ENCODE measurements at places on chromosomes 7 and 10.

- no peak for DNase-seq
Measured at GRCh38 chr7:141359740-141360415, 191.3 kb upstream of the AGK start.

DNA sequence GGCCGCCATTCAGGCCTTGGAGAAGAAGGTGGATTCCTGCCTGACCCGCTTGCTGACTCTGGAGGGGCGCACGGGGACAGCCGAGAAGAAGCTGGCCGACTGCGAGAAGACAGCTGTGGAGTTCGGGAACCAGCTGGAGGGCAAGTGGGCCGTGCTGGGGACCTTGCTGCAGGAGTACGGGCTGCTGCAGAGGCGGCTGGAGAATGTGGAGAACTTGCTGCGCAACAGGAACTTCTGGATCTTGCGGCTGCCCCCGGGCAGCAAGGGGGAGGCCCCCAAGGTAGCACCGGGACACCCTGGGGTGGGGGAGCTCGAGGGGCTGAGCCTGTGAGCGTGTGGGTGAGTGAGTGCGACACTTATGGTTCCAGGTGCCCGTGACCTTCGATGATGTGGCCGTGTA is 4.5 kb downstream of the ZNF783 start:
- no peak for DNase-seq

- DNase-seq: peak; percentile 64
Measured at GRCh38 chr7:36723951-36724664, at the start of gene AOAH. Gene AOAH (minus strand): TSS chr7:36724494. CDS start chr7:36724148, 346 bp downstream.

DNA sequence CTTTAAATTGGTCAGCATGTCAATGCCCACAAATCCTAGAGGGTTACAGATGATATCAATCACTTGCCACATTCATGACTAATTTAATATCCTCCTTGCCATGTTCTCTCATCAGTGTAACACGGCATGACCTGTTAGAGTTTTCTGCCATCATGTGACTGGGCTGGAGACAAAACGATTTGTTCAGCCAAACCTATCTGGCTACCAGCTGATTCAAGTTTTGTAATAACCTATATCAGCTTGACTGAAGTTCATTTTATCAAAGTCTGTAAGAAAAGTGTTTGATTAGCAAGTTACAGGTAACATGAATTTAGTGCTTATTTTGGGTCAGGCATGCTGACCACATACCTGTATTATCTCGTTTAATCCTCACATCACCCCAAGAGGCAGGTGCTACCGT is 25.7 kb downstream of the NEUROD6 start:
- no peak for DNase-seq

DNA sequence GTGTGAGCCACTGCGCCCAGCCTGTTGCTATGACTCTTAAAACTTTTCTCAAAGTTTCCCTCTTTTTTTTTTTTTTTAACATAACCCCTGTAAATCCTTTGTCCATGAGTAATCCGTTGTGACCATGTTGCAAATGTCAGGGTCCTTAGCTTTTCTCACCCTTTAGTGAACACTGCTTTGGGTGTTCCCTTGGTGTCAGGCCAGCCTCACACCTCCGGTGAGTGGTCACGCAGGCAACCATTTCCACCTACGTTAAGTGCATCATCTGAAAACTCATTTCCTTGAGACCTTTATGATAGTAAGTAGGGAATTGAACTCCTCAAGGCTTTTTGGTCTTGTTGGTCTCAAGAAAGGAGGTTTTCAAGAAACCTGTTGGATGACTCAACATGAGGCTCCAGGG is 41.3 kb upstream of the OPN4 start:
- DNase-seq: no peak

DNA sequence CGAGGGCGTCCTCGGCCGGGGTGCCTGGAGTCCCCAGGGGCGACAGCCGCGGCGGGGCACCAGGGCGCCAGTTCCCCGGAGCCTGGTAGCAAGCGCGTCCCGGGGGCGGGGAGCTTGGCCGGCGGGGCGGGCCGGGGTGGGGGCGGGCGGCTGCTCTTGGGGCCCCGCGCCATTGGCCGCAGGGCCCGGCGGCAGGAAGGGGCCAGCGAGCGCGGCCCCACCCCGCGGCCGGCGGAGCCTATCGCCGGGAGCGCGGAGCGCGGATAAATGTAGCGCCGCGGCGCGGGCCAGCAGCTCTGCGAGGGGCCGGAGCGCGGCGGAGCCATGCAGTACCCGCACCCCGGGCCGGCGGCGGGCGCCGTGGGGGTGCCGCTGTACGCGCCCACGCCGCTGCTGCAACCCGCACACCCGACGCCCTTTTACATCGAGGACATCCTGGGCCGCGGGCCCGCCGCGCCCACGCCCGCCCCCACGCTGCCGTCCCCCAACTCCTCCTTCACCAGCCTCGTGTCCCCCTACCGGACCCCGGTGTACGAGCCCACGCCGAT is at the start of gene HHEX:
TSS of gene HHEX (plus strand) at position 293 of the 548 bp plus-strand sequence. CDS start at position 325, 32 bp downstream.
- peak; percentile 87 for DNase-seq

- no peak for DNase-seq
Measured at GRCh38 chr10:28685717-28686116, 8.4 kb downstream of the BAMBI start.

- no peak for DNase-seq
Measured at GRCh38 chr10:27816320-27816719, 70.7 kb upstream of the MKX start.

GRCh38 chr10:95571390-95571789 is 10.2 kb upstream of the SORBS1 start:
- no peak for DNase-seq
